ENCODE measurements at places on chromosomes 13 and 19.

GRCh38 chr13:50842990-50843256 lies 569 bp downstream of the DLEU7 start:
- DNase-seq: no peak

DNA sequence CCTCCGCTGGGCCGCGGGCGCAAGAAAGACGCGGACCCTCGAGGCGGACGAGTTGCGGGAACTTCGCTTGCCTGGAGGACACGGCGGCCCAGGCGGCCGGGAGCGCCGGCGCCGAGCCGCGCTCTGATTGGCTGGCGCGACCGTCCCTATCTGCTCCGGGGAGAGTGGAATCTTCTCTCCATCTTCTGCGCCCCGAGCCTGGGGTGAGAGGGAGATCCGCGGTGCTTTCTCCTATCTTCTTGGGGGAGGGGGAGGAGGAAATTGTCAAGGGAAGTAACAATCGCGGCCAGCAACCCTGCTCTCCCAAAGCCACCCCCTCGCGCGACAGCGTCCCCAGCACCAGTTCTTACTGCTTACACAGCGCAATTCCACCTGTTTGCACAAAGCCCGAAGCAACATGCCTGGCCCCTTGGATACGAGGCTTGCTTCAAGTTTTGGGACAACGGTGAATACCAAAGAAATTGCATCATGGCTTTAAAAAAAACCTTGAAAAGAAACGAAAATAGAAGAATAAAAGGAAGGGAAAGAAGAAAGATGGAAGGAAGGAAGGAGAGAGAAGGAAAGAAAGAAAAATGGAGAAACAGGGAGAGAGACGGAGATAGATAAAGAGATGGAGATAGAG lies 4.8 kb downstream of the SOX21 start:
- no peak for DNase-seq

DNA sequence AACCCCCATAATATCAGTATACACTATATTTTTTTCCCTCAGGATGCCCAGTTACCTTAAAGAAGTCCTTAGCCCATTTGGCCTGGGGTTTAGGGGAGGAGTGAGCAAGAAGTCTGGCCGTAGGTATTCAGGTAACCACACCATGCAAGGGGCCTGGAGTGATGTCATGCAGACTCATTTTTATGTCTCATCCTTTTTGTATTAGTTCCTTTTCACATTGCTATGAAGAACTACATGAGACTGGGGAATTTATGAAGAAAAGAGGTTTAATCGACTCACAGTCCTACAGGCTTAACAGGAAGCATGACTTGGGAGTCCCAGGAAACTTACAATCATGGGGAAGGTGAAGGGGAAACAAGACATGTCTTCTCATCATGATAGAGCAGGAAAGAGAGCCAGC lies 12.2 kb downstream of the TPP2 start:
- DNase-seq: no peak

- DNase-seq: no peak
These were observed 142.0 kb downstream of the DLEU7 start for GRCh38 chr13:50701469-50701868.

DNA sequence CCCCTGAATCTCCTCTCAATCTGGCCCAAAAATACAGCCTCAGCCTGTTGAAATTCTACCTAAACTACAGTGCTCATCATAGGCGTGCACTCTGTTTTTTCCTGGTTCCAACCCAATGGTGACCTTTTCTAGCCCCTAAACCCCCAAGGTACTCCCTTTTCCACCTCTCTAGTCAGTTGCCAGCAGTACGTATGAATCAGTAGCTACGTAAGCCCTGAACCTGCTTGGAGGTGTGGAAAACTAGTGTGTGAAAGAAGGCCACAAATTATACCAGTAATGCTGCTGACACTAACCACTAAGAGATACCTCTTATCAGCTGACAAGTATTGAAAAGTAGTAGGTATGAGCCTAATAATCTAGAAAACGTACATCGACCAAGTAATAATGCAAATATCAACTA lies 60.9 kb downstream of the FOXO1 start:
- no peak for DNase-seq

- DNase-seq: no peak
These were observed 181.5 kb upstream of the TSHZ3 start for GRCh38 chr19:31530781-31531180.

DNA sequence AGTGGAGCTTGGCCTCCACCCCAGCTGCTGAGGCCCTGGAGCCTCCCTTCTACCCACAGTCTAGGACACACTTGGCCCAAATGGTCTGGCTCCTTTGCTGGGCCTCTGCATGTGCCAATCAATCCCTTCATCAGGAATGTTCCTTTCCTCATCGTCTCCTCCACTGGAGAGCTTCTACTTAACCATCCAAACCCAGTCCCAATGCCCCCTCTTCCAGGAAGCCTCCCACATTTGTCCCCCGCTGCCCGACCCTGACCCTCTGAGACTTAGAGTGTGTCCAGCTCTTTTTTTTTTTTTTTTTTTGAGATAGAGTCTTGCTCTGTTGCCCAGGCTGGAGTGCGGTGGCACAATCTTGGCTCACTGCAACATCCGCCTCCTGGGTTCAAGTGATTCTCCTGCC lies 2.5 kb downstream of the DUS3L start:
- DNase-seq: no peak

DNA sequence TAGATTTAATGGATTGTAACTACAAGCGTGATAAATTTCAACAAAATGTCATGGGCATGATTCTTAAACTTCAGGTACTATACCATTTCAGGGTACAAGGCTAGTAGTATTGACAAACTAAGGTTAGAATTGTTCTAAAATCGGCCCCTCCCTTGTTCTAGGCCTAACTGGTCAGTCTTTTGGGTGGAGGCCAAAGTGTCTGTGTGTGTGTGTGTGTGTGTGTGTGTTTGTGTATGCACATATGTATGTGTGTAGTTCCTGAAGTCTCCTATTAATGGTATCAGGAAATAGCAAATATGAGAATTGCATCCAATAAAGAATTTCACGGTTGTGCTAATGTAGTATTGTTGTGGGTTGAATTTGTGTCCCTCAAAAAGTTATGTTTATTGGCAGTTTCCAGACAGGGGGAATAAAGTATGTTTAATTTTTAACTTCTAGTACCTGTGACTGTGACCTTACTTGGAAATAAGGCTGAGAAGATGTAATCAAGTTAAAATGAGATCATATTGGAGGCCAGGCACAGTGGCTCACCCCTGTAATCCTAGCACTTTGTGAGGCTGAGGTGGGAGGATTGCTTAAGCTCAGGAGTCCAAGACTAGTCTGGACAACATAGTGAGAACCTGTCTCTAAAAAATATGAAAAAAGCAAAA lies 119.2 kb downstream of the KLF5 start:
- DNase-seq: no peak

DNA sequence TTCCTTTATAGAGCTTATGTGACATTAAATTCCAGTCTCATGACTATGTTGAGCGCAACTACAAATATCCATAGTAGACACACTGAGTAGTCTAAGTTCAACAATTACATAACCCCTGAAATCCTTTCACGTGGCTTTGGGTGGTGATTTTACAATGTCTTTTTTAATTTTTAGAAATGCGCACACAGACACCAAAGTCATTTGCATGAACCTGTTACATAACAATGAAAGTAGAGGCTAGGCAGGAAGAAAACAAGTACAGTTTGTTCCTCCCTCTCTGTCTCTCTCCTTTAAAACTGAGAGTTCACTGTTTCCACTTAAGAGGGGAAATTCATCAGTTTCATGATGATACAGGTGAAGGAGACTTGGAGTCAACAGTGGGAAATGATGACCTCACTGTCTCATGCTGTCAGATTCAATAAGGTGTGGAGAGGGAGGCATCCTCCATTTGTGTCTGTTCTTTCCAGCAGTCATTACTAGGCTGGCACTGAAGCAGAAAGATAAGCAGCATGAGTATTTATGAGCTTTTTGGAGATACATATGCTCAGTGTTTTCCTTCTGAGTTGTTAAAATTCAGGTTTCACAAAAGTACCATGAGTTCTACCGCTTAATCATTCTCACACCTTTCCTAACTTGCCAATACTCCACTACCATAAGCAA lies 201.8 kb downstream of the LHFPL6 start:
- no peak for DNase-seq

DNA sequence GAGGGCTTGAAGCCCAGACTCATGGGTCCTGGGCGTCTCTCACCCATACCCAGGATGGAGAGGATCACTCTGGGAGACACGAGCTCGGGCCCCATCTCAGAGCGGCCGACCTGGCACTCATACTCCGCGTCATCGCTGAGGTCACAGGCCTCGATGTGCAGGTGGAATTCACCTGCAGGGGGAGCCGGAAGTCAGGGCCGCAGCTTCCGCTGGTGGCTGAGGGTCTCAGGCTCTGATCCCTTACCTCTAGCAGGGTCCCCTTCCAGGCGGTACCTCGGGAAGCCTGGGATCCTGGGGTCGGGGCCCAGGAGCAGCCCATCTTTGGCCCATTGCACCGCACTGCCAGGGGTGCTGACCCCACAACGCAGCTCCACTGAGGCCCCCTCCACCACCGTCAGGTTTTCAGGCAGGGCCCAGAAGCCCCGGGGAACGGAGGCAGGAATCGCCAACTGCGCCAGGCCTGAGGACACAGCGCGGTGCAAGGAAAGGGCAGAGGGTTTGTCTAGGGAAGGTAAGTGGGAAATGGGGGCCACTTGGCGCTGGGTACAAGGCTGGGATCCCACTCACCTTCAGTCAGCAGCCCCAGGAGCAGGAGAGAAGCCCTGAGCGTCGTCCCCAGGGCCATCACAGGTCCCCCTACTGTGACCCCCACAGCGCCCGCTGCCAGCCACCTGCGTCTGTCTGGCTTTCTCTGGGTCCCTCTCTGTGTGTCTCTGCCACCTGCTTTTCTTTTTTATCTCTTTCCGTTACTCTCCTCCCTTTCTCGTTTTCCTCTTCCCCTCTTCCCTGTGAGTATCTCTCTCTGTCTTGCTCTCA lies 883 bp downstream of the NPHS1 start:
- no peak for DNase-seq

- peak; percentile 54 for DNase-seq
These were observed 14.9 kb upstream of the PTBP1 start for GRCh38 chr19:782185-782877.

GRCh38 chr13:111662451-111662850 lies 342.0 kb downstream of the TEX29 start:
- no peak for DNase-seq

- DNase-seq: no peak
These were observed 1.8 kb downstream of the TMEM143 start for GRCh38 chr19:48361912-48362311.

DNA sequence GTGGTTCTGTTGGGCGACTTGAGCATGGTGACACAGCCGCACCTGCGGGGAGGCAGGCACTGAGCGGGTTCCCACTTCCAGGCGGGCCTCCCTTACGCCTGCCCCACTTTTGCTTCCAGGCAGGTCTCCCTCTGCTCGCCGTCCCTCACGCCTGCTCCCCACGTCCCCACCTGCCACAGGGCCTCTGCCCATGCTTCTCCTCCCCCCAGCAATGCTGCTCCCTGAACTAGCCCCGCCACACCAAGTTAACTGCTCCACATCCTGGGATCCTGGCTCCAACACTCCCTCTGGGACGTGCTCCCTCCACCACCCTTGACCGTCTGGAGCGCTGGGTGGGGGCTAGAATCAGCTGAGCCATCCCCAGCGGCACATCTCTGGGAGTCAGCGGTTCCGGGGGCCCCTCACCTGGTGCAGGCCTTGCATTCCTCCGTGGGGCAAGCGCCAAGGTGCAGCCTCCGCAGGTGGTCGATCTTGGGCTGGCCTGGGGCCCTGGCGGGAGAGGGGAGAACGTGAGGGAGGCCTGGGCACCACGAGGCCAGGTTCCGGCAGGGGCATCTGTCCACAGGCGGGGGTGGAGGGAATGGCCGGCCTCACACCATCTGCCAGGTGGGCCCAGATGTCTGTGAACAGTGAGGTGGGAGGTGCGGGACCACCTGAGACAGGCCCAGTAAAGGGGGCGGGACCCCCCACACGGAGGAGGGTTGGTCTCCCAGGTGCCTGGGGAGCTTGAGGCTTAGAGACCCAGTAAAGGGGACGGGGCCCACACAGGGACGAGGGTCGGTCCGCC lies 9.2 kb downstream of the CFD start:
- DNase-seq: no peak

DNA sequence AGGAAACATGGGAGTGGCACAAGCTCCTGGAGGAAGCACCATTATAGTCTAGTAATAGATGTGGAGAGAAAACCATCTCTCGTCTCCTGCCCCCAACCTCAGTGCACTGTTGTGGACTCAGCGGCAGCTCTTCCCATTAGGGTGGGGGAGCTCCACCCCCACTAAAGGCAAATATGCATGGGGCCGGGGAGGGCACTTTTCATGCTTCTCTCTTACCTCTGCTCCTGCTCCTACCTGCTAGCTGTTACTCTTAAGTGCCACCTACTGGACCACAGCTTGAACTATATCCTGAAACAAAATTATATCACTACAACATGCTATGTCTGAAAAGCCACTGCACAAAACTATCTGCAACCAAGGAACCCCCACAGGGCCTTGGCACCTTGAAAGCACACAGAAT lies 112.6 kb upstream of the DACH1 start:
- no peak for DNase-seq

- no peak for DNase-seq
These were observed 63.0 kb upstream of the SOX1 start for GRCh38 chr13:112003941-112004340.

GRCh38 chr13:28494504-28494777 lies 487 bp downstream of the FLT1 start:
- no peak for DNase-seq

GRCh38 chr19:27833031-27833430 lies 1379.9 kb downstream of the UQCRFS1 start:
- DNase-seq: no peak

DNA sequence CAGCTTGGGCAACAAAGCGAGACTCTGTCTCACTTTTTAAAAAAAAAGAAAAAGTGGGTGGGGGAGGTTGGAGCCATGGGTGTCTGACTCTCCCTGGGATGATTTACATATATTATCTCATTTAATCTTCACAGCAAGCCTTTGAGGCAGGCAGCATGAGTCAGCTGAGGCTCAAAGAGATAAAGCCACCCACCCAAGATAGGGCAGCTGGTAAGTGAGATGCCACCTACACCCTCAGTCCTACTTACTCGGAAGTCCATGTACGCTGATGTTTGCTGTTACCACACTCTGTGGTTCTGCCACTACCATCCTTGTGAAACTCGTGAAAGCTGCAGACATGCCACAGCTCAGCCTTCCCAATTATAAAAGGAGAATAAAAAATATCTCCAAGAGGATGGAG lies 142.0 kb upstream of the TSHZ3 start:
- no peak for DNase-seq

DNA sequence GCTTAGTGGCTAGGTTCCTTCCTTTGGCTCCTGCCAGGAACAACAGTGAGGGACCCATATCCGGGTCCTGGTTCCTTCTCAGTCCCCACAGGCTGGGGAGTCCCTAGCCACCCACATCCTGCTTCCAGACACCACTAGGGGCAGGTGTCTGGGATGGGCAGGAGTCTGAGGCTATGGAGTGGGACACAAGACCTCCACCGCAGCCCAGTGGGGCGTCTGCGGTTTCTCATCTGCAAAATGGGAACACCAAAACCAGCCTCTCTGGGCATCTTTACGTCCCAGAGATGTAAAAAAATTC lies 879 bp upstream of the FCGBP start:
- DNase-seq: no peak

All from SJCRH30 (cell line).